ENCODE measurements at places on chromosomes 7 and 10.

GRCh38 chr10:44193166-44193565 is 191.7 kb downstream of the CXCL12 start:
- DNase-seq = no peak

- DNase-seq = peak; percentile 4
Measured at GRCh38 chr7:93435791-93436190, 138.7 kb downstream of the CALCR start.

DNA sequence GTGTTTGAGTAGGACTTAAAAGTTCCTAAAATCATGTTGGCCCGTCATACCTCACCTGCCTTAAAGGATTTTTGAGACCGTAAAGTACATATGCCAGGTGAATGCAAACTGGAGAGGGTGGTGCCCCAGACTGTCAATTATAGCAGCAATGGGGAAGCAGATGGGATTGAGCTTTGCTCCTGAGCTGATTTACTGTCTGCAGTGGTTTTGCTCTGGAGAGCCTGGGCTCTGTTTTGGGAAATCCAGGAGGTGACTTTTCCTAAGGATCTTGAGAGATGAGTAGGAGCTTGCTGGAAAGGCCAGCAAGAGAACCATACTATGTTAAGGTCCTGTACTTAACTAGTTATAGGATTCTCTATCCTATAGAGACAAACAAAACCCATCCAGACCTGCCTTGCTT is 43.0 kb downstream of the COL13A1 start:
- no peak for DNase-seq

- DNase-seq = peak; percentile 90
Measured at GRCh38 chr10:28411648-28412047, 108.8 kb upstream of the MPP7 start.

- no peak for DNase-seq
Measured at GRCh38 chr7:1662767-1663166, 7.3 kb upstream of the ELFN1 start.

DNA sequence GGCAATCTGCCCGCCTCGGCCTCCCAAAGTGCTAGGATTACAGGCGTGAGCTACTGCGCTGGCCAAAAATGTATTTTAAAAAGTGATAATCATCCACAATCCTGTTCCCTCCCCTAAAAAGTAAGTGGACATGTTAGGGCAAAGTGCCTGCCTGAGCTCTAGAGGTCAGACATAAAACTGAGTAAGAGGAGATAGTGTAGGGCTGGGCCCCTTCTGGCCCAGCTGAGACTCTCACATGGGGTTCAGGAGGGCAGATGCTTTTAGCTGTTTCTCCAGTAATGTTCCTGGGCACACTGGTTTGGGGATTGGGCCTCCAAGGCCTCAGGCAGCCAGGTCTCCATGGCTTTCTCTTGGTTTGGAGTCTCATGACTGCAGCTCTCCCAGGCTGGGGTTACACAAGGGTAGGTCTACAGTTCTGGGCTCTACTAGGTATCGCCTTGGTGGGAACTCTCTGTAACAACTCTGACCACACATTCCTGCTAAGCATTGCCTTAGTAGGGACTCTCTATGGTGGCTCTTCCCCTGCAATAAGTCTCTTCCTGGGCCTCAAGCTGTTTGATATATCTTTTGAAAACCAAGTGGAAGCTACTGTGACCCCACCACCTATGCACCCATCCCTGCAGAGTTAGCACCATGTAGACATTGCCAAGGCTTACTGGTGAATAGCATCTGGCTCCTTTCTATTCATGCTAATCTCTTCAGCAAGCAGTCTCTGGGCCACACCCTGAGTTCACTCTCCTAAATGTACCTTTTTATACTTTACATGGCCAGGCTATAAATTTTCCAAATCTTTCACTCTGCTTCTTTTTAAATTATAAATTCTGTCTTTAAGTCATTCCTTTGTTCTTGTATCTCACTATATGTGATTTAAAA is 6.9 kb upstream of the NUDCD3 start:
- no peak for DNase-seq

GRCh38 chr7:18356191-18356645 is 139.3 kb upstream of the HDAC9 start:
- DNase-seq = peak; percentile 32

DNA sequence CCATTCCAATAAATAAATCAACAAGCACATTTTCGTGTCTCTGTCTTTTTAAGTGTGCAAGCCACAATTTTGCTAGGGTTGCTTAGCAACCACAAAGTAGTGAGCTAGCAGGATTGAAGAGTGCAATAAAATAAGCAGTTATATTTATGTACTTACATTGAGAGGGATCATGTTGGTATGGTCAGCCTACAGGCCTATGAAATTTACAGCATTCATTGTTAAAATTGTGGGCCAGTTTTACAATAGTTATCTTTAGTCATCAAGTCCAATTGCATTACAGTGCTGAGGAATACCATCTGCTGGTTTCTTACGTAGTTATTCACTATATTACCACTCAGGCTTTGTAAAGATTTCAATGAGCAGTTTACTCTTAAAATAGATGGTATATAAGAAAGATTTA is 192.5 kb upstream of the POT1 start:
- DNase-seq = no peak

DNA sequence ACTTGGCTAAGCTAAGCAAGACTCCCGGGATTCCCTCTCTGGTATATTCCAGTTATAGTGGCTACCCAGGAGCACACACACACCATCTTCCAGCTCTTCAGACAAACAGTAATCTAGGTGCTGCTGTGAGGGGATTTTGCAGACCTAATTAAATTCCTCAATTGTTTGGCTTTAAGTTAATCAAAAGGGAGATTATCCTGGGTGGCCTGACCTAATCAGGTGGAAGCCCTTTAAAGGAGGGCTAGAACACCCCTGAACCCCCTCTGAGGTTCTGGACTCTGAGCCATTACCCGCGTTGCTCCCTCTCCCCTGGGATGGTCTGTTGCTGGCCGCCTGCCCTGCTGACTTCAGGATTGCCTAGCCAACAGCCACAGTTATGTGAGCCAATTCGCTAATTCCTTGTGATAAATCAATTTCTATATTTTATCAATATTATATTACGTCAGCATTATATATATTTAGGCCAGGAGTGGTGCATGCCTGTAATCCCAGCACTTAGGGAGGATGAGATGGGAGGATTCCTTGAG is 6.4 kb downstream of the SFXN2 start:
- no peak for DNase-seq

DNA sequence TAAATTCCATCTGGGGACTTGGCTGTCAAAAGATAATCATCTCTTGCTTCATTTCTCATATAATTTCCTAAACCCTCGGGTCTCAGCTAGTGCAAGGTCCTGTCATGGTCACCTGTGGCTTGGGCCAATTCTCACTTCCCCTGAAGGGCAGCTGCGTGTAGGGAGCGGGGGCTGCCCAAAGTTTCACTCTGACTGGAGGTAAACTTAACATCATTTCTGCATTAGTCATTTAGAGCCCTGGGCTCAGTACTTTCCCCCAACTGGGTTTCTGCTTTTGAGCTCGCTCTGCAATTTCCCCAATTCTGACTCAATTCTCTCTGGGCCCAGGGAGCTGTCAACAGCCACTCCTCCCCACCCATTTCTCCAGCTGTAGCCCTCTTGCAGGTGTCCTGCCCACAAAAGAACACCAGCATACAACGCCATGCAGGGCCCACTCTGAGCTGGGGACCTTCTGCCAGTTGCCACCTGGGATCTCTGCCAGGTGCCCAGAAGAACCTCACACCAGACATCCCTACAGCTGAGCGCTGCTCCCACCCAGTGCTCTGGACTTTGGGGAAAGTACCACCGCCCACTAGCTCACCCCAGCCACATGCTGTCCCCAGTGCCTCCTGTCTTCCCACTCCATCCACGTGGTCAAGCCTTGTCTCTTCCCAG is 37.9 kb downstream of the VOPP1 start:
- DNase-seq = peak; percentile 89

DNA sequence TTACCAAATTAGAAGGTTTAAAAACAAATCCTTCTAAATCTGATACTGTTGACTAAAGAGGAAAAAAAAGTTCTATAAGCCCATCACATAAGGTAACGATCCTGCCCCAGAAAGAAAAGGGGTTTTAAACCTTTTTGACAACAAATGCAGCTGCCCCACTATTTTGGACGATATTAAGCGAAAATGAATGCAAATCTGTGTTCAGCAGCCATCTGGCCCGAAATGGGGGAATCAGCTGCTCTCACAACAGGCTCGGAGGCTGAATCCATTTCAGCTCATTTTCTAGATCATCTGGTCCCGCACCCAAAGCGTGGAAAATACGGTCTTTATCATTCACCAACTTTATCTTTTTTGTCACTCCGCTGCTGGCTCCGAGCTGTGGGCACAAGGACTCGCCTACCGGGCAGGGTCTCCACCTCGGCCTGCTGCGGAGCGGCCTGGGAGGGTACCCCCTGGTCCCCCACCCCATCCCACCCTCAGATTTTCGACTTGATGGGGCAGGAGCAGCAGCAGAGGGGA is 2.4 kb upstream of the EBF3 start:
- no peak for DNase-seq

GRCh38 chr10:36003688-36004087 is 361.6 kb upstream of the FZD8 start:
- no peak for DNase-seq

DNA sequence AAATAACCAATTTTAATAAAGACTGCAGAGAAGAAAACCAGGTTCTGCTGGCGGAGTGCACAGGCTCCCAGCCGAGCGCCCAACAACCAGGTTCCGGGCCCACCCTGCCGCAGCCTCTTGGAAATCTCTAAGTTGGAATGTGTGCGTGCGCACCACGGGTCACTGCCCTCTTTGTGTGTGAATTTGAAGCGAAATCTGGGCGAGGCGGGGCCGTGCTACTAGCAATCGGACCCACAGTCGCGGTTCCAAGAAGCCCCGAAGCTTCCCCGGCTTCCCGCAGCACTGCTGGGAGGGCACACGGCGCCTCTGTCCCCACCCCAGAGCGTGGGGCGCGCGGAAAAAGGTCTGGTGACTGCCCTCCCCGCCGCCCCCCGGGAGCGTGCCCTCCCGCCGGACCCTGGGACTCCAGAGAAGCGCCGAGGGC is 666 bp upstream of the MAP3K8 start:
- peak; percentile 71 for DNase-seq

GRCh38 chr10:126084369-126084768 is 188.0 kb downstream of the FANK1 start:
- DNase-seq = no peak

- DNase-seq = no peak
Measured at GRCh38 chr7:23898619-23899018, 188.6 kb downstream of the STK31 start.

DNA sequence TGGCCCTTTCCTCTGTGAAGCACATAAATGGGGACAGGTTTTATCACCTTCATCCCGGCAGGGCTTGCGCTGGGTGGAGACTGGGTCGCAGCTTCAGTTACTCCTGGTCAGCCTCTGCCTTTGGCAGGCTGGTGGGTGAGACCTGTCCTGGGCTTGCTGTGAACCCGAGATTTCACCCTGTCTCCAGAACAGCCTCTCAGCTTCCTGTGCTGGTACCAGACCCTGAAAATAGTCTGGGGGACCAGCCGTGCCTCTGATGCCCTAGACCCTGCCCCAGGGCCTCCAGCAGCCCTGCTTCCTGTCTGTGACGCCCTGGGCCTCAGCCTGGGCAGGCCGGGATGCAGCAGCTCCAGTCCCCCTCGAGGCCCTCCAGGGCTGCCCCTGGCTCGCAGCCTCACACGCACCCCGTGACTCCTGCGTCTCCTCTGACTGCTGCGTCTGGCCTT is 13.2 kb upstream of the PWWP2B start:
- DNase-seq = no peak

DNA sequence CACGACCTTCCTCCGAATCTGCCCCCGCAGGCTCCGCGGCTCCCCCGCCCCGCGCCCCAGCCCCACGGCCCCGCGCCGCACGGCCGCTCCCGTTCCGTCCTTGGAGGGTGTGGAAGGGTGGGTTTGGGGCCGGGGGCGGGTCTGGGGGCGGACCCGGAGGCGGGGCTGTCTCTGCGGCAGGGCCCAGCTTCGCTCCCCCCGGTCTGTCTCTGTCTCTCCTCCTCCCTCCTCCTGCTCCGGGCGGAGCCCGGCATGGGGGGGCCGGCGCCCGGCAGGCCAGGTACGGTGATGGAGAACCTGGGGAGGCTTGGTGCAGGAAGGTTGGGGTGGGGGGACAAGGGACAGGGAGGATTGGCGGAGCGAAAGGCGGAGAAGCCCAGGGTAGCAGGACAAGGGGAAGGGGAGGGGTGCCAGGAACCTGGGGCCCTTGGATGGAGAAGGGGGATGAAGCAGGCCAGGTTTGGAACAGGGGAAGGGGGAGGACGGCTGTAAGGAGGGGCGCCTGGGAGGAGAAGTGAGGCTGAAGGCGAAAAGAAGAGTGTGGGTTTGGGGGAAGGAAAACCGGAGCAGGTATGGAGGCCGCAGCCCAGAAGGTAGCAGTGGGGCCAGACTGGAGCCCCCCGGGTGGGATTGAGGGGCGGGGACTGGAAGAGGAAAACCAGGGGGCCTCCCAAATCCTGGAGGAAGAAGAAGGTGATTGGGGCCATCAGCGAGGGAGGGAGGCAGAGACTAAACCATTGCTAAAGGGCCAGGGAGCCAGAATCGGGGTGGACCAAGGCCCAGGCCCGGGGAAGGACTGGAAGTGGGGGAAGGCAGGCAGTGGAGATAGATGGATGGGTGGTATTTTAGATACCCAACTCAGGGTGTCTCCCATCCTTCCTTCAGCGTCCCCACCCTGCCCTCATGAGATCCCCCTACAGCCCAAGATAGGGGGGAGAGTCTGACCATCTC is at the start of gene NYAP1:
NYAP1 (plus strand) TSS at position 206 of the 951 bp plus-strand sequence. CDS start 1,385 bp downstream, outside the sequence.
- peak; percentile 69 for DNase-seq

- DNase-seq = peak; percentile 70
Measured at GRCh38 chr10:63763744-63764143, 242.5 kb downstream of the REEP3 start.

- peak; percentile 44 for DNase-seq
Measured at GRCh38 chr7:121288894-121289293, 39.9 kb upstream of the WNT16 start.

- peak; percentile 16 for DNase-seq
Measured at GRCh38 chr7:120856621-120857352, 1.2 kb downstream of the TSPAN12 start.

- DNase-seq = peak; percentile 4
Measured at GRCh38 chr7:130667593-130668257, 823 bp downstream of the COPG2 start.

DNA sequence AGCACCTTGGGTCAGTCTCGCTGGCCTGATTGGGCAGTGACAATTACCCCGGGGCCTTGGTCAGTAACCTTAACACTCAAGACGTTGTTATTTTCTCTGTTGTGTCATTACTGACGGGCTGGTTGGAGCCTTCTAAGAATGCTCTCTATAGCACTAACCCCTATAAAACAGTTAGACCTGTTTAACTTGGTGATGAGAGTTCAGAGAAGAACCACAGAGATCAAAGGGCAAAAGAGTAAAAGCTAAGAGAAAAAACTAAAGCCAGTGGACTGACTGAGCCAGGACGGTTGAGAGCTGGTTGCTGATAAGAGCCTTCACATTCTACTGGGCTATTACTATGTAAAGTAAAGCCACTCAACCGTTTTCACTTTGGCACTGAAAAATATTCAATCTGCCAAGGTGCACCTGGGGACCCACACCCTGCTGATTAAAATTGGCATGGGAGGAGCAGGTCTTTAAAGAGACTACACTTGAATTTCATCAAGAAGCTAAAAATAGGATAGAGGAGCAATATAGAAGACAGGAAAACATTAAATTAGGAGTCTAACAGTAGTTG is 13.6 kb upstream of the ITGB1 start:
- DNase-seq = no peak

Data from epithelial cell of esophagus (primary cell).